ENCODE measurements at places on chromosomes 11 and 22.
A peak's percentile ranks its signal among the peaks of the same experiment; 100 is the strongest.

- no peak for DNase-seq
Observed at GRCh38 chr11:12455938-12456337, 78.6 kb downstream of the PARVA start.

- no peak for DNase-seq
Observed at GRCh38 chr22:23243006-23243573, 62.8 kb downstream of the BCR start.

GRCh38 chr11:64650923-64651523 lies 60.0 kb downstream of the SLC22A12 start:
- DNase-seq: peak; percentile 9

DNA sequence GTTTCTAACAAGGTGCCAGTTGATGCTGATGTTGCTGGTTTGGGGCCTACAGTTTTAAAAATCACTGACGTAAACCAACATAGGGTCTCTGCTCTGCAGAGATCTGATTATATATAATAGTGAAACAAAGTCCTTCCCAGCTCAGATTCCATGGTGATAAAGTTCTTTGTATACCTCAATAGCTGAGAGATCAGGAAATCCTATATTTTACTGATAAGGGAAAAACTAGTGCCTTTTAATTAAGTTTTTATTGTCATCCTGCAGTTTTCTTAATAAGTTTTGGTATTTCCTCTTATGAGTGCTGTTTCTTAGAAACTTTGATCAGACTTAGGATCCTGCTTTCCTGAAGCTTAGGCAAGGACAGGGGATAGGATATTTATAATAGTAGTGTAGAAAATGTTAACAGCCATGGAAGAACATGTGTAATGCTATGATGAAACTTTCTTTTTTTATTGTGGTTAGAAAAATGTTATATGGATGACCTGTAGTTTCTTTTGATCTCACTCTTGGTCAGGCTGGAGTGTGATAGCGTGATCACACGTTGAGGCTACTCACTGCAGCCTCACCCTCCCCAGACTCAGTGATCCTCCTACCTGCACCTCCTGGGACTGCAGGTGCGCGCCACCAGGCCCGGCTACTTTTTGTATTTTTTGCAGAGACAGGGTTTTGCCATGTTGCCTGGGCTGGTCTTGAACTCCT lies 14.1 kb downstream of the CAPRIN1 start:
- DNase-seq: no peak

DNA sequence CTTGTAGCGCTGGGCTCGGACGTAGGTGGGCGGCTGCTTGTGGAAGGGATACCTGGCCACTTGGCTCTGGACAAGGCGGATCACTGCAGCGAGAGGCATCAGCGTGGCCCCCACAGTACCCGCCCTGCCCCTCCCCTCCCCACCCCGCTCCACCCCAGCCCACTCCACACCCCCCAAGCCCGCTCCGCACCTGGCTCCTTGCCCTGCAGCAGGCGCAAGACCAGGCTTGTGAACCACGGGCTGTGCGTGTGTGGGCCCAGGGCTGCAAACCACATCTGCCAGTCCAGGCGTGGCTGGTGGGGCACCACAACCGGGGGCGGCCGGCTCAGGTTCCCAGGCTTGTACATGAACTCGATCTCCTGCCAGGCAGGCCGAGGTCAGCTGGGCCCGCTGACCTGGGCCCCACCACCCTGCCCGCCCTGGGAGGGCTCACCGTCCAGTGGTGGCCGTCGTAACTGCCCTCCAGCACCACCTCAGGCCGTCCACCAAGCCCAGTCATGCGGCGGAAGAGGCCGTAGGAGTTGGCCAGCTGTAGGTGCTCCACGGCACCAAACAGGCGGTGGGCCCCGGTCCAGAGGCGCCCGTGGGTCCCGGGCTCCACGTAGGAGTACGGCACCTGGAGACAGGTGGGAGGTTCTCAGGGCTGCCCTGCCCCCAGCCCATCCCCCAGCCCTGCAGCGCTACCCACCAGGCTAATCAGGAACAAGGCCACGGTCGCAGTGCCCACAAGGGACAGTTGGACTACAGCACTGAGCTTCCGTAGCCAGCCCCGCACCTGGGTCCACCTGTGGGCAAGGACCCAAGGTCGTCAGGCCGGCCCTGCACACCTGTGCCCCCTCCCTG lies 2.9 kb downstream of the LMF2 start:
- DNase-seq: no peak

GRCh38 chr22:42957958-42958357 lies 57.0 kb downstream of the PACSIN2 start:
- no peak for DNase-seq

GRCh38 chr11:119433358-119433725 lies 10.4 kb upstream of the THY1 start:
- DNase-seq: no peak

GRCh38 chr11:123590296-123590912 lies 64.0 kb downstream of the SCN3B start:
- DNase-seq: no peak

- DNase-seq: no peak
Observed at GRCh38 chr11:122028036-122028435, 88.0 kb downstream of the BLID start.

DNA sequence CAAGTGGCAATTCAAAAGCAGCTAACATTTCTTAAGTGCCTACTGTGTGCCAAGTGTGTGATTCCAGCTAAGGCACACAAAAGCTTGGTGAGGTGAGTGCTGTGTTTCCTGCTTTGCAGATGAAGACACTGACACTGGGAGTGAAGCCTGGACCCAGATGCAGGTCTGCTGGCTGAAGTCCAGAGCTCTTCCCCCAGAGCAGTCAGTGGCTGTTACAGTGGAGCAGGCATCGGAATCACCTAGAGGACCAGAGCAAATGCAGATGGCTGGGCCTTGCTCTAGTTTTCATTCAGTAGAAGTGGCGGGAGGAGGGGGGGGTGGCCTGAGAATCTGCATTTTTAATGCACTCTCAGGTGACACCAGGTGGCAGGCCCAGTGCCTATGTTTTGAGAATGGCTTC lies 342.3 kb downstream of the CADM1 start:
- DNase-seq: no peak

DNA sequence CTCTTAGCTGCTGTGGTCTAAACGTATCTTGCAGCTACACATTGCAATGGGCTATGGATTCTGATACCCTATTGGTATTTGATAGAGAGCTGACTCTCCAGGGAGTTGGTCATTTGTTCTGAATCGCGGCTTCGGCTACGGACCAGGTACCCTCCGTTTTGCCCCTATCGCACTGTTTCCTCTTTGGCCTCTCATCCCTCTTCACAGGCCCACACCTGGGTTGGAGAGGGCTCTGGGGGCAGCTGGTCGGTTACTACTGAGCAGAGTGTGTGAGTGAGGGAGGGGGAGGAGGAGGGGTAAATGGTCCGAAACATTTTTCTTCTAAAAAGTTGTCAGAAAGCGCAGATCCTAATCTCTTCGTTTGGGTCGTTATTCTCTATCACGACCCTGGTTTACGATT lies 48.8 kb upstream of the HSD17B12 start:
- DNase-seq: no peak

DNA sequence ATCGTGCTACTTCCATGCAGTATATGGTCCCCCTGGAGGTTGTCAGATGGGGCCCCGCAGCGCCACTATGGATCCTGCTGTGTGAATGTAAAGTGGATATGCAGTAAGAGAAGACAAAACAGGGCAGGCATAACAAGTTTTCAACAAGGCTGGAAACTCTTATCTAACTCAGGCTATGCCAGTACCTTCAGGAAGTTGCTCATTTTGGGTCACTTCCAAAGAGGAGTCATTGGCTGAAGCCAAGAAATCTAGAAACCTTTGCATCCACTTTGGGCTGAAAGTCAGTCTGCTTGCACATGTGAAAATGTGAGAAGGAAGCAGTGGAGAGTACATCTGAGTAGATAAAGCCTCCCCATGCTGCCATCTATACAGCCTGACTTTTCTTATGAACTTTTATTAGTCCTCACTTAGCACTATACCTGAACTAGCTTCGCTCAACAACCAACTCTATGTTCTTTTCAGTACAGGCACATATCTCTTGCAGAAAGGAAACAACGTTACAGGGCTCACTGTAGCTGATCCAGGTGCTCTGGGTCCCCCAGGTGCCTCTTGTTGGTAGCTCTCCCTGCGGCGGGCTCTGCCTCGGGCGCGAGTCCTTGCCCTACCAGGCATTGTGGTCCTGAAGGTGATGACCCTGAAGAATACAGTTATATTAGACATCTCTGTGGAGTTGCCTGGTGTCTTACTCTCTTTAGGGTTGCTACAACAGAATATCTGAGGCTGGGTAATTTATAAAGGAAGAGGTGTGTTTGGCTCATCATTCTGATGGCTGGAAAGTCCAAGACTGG lies 12.4 kb downstream of the PIWIL3 start:
- no peak for DNase-seq

- no peak for DNase-seq
Observed at GRCh38 chr11:2294926-2295290, 6.8 kb downstream of the C11orf21 start.

- peak; percentile 79 for DNase-seq
Observed at GRCh38 chr11:44950031-44950624, 555 bp downstream of the TP53I11 start.

DNA sequence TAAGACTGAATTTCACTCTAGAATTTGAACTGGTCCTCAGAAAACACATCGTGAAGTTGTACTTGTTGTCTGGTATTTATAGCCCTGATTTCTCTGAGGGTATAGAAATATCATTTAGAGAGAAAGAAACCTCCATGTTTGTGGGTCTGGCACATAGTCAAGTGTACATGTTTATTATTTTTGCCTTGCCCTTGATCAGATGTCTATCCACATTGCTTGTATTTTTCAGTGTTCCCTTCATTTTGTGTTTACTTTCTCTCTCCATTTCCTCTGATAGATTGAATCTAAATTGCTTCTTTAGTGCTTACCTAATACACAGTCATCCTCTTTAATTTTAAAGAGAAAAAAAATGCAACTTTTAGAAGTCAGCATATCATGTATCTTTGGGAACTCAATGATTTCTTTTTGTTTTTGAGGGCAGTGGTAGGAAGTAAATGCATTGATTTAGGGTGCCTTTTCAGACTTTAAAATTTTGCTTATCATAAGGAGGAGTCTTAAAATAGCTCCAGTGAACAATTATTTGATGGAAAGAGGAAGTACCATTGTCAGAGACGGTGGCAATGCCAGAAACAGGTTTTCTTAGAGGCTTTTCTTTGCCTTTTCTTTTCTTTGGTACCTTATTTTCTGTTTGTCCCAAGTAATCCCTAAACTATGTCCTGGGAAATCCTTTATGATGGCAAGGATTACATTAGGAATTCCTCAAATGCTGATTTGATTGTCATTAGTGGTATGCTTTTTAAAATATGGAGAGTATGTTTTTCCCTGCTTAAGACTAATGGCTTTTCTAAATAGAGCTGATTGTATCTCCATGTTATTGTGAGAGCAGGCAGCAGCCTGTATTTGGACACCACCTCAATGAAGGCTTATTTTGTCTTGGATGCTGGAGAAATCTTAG lies 29.8 kb upstream of the TECTA start:
- DNase-seq: no peak

GRCh38 chr11:49202287-49202976 lies 6.0 kb downstream of the FOLH1 start:
- no peak for DNase-seq

DNA sequence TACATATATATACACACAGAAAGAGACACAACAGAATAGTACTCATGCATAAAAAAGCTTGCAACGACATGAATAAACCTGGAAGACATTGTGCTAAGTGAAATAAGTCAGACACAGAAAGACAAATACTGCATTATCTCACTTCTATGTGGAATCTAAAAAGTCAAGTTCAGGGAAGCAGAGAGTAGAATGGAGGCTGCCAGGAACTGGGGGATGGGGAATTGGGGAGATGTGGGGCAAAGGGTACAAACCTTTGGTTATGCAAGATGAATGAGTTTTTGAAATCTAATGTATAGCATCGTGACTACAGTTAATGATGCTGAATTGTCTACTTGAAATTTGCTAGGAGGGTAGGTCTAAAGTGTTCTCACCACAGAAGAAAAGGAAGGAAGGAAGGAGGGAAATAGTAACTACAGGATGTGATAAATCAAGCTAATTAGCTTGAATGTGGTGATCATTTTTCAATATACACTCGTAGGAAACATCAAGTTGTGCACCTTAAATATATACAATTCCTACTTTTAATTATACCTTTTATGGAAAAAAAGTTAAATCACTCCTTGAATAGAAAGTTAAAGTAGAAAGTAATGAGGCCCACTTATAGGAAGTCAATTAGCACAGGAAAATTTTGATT lies 33.8 kb downstream of the MMP13 start:
- DNase-seq: no peak

DNA sequence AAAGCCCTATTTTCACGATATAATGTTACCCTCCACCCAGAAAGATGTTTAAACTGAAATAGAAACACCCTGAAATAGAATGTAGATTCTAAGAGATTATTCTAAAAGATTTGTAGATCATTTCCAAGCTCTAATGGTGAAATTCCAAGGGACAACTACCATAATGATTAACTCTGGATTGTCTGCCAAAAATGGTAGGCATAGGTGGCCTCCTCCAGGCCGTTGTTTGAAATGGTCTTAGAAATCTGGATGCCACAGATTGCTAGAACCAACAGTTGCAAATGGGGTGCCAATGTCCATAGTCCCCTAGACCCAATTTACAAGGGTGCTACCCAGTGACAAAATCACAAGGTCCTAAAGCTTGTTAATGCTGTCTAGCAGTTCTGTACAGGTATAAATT lies 6.7 kb upstream of the SLC6A5 start:
- DNase-seq: no peak

DNA sequence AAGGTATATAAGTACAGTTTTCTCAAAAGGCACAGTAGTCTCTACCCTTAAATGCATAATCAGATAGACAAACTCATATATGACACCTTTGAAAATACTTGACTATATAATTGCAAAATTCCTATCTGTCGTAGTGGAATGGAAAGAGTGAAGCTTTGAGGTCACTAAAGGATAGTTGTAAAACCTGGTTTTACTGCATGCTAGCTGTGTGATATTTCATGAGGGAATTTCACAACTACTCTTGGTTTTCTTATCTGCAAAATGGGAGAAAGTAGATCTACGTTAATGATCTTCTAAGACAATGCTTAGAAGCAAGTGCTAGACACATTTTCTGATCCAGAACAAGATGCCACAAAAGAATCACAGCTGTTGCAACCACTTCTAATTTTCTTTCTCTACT lies 332.2 kb downstream of the AASDHPPT start:
- no peak for DNase-seq

DNA sequence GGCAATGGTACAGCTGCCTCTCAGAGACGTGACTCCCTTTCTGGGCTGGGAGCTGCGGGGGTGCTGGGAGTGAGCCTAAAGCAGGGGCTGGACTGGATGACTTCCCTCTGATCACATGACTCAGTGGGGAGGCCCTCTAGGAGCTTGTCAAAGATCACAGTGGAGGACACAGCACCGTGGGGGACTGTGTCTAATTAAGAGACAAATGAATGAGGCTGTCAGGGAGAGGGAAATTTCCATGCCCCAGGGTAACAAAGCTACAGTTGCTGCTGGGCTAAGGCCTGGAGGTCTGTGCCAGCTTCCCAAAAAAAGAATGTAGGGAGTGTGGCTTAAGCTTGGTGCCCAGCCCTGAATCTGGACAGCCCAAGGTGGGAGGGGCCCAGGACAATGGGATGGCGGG lies 262.8 kb upstream of the PLET1 start:
- DNase-seq: no peak
